ENCODE measurements at places on chromosomes 12 and 14.

GRCh38 chr14:71532790-71533189, 399.4 kb upstream of the RGS6 start:
- no peak for DNase-seq

DNA sequence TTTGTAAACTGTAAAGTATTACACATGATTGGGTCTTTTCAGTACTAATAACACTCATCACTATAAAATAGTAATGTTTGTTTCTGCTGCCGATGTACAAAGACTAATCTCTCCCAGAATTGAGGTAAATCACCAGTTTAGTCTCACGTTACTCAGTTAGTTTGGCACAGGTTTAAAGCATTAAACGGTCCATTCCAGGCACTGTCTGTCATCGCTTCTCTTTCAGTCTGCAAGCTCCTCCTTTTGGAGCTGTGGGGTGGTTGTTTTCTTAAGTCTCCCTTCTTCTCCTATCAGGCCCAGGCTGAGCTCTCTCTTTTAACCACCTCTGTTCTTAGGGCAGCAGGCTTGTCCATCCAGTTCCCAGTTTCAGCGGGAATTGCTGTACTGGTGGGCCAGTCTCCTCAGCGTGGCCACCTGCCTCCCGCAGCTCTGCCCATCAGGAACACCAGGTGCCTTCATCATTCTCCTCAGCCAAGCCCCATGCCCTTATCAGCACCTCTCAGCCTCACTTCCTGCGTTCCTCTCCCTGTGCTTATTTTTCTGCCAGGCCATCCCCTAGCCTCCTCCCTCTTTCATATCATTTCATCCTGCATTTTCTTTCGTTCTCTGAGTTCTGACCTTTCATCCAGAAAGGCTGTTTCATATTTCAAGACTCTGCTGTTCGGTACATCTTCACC, 149.0 kb downstream of the TGFB3 start:
- DNase-seq: no peak

- DNase-seq: no peak
Measured at GRCh38 chr12:48486261-48486660, 4.0 kb downstream of the C12orf54 start.

DNA sequence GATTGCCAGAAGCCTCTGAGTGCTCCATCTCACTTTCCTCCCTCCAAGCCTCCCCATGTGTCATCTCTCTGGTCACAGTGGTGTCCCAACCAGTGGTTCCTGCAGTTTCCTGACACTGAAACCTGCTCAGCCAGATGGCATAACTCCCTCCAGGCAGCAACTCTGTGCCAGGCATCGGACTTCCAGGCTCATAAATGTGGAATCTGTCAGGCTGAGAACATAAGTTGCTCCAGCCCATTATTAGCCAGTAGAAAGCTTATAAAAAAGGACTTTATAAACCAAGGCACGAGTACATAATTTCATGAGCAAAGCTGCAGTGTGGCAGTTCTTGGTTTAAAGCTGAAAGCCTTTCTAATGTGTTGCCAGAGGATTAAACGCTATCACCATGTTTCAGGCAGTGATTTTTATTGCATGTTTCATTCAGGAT, 194.3 kb downstream of the DACT1 start:
- no peak for DNase-seq

DNA sequence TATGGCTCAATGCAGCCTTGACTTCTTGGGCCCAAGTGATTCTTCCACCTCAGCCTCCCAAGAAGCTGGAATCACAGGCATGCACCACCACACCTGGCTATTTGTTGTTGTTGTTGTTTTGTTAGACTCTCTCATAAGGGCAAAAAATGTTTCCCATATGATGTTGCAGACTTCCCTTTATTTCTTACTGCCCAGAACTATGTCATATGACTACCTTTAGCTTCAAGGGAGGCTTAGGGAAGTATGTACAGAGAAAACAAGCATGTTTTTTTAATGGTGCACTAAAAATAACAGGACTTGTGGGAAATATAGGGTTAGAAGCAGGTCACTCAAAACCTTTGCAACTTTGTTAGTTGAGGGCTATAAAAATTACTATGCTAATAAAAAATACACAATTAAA, 4.3 kb upstream of the GPR19 start:
- DNase-seq: no peak

All from GM10248 (cell line).